Activated CD8-positive, alpha-beta memory T cell treated with anti-CD3 and anti-CD28 coated beads, Interleukin-2, amount 10 ng/mL, durations not matched to agents 7 days and 5 days (primary cell): ENCODE measurements at places on chromosomes 16 and 17.
A peak's percentile ranks its signal among the peaks of the same experiment; 100 is the strongest.

- DNase-seq: no peak
Measured at GRCh38 chr16:2898831-2899563, 12.7 kb upstream of the FLYWCH1 start.

GRCh38 chr17:50425682-50426471 lies at the start of gene ACSF2:
Gene ACSF2, plus strand, starts transcription at chr17:50426218. Its CDS starts 44 bp downstream, at chr17:50426262.
- peak; percentile 82 for DNase-seq

DNA sequence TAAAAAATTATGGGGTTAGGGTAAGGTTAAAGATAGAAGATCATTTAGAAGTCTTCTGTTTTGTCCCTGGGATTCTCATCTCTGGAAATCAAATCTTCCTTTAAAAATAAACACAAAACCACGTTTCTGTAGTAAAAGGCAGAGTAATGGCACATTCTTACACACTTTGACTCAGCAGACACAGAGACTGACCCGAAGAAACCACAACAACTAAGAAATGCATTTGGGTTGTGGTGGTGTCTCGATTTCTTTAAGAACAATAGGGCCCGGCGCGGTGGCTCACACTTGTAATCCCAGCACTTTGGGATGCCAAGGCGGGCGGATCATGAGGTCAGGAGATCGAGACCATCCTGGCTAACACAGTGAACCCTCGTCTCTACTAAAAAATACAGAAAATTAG lies 54.9 kb upstream of the MYH10 start:
- no peak for DNase-seq

GRCh38 chr16:11066261-11066870 lies 122.0 kb downstream of the CLEC16A start:
- DNase-seq: no peak

- DNase-seq: no peak
Measured at GRCh38 chr16:74264811-74265210, 31.8 kb upstream of the PSMD7 start.

DNA sequence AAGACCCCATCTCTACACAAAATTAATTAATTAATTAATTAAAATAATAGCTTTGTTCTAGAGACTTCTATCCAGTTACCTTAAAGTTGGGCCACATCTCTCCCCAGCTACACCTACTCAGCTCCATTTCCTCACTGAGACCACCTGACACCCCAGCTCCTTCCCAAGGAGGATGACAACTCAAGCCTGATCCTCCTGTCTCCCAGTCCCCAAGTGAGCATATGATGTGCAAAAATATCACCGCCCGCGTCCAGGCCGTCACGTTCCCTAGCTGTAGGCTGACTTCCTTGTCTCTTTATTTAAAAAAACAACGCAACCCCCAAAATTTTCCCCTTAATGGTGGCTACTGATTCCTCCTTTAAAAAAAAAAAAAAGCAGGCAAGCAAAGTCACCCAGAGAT lies 120.2 kb upstream of the RCVRN start:
- no peak for DNase-seq

DNA sequence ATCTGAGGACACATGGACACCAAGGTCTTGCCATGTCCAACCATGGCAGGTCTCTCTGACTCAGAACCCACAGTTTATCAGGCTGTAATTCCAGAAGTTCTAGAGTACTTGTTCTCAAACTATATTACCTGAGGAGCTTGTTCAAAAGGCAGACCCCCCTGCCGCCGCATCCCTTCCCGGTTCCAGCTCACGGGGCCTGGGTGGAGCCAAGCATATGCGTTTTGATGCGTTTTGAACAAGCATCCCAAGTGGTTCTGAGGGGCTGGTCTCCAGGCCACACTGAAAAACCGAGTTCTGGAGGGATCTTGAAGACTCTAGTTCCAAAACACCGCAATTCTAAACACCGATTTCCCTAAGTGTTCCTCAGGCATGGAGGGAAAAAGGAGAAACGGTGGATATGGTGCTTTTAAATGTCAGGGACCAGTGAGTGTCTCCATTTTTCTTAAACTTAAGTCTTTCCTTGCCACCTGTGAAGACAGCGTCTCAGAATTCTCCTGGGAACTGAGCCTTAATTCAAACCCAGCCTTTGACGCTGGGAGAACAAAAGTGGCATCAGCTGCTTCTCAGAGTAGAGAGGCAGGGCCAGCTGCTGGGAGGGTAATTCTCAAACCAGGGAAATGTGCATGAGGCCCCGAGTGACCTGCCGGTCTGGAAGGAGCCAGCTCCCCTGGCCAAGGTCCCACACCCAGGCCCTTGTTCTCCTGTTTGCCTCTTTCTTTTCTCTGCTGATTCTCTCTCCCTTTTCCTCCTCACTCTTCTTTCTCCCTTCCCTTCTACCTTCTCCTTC lies 84.4 kb upstream of the PLCG2 start:
- no peak for DNase-seq
